ENCODE measurements at places on chromosomes 1 and 21.

- DNase-seq: no peak
Observed at GRCh38 chr1:42680055-42680454, 2.2 kb upstream of the YBX1 start.

DNA sequence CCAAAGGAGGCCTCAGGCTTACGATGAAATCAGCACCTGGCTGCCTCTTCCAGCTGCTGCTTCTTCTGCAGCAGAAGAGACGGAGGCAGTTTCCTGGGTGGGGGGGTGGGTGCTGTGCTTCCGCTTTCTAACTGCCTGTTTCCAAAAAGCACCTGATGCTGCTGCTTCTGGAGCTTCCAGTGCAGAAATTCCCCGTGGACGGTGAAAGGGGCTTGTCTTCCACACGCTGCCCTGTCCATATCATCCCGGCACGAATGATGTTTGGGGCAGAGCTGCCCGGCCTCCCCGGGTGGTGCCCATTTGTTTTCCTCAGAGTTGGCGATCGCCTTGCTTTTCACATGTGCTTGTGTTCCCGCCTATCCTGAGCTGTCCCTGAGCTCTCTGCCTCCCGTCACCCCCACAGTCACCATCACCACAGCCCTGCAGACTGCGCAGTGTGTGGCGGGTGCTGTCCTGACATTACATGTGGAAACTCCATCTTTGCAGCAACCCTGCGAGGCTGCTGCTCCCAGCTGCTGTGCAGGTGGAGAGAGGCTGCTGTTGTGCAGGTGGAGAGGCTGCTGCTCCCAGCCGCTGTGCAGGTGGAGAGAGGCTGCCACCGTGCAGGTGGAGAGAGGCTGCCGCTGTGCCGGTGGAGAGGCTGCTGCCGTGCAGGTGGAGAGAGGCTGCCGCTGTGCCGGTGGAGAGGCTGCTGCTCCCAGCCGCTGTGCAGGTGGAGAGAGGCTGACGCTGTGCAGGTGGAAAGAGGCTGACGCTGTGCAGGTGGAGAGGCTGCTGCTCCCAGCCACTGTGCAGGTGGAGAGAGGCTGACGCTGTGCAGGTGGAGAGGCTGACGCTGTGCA is 1.8 kb downstream of the TTLL10 start:
- no peak for DNase-seq

- no peak for DNase-seq
Observed at GRCh38 chr1:24278726-24279125, 40.4 kb upstream of the GRHL3 start.

DNA sequence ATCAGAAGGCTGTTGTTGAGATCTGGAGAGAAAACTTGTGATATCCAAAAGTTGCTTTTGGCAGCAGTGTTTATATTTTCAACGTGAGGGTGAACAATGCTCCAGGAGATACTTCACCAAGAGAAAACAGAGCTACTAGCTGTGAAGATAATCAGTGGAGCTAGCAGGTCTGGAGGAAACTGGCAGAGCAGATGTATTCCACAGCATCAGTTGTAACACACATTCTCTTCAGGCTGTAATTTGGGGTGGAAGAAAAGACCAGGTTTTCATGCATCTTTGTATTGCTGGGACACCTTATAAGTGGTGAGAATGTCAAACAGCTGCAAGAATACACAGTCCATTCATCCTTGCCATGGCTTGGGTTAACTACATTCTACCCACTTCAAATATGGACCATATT is 22.0 kb downstream of the AHCYL1 start:
- no peak for DNase-seq

DNA sequence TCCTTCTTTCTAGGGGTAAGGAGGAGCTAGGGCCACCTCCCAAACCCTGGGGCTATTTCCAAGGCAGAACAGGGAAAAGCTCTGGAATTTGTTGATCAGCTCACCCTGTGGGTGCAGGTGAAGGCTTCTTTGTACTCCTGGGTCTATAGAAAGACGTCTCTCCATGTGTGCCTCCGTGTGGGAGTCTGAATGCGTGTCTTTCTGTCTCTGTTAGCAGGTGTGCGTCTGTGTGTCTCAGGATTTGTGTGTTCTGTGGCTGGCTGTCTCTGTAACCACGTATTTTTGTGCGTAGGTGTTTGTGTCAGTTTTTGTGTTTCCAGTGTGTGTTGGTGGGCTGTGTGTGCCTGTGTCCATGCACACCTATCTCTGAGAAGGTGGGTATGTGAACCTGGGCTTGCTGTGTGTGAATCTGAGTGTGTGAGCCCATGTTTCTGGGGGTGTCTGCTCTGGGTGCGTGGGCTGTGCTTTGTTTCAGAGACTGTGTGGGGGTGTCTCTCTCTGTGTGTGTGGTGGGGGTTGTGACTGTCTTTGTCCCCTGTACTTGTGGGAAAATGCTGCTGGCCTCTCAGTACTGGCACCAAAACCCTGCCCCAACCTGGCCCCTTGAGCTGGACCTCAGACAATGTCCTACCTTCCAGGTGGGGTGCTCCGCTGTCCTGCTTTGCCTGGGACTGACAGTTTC is 12.7 kb upstream of the ETV3L start:
- DNase-seq: no peak

- no peak for DNase-seq
Observed at GRCh38 chr1:37846647-37847339, 12.6 kb downstream of the MTF1 start.

- peak; percentile 58 for DNase-seq
Observed at GRCh38 chr1:66271216-66271903, 262.6 kb upstream of the SGIP1 start.

DNA sequence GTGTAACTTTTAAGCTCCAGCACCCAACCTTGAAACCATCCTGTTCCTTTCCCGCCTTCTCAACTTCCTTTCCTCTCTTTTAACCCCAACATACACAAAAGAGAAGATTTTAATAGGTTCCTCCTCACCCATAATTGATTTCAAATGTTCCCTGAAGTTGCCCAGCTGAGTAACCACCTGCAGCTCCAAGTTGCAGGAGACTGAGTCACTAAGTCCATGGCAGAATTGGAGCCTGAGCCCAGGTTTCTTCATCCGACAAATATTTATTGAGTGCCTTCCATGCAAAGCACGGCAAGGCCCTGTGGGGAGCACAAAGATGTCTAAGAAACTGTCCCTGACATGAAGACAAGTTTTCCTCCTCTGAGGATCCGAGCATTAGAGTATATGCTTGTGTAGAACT is 97.7 kb downstream of the PAPPA2 start:
- DNase-seq: no peak

- DNase-seq: no peak
Observed at GRCh38 chr1:179742717-179743678, at the start of gene FAM163A. Gene FAM163A (plus strand): TSS chr1:179743291. CDS start chr1:179813098, 69,807 bp downstream.

DNA sequence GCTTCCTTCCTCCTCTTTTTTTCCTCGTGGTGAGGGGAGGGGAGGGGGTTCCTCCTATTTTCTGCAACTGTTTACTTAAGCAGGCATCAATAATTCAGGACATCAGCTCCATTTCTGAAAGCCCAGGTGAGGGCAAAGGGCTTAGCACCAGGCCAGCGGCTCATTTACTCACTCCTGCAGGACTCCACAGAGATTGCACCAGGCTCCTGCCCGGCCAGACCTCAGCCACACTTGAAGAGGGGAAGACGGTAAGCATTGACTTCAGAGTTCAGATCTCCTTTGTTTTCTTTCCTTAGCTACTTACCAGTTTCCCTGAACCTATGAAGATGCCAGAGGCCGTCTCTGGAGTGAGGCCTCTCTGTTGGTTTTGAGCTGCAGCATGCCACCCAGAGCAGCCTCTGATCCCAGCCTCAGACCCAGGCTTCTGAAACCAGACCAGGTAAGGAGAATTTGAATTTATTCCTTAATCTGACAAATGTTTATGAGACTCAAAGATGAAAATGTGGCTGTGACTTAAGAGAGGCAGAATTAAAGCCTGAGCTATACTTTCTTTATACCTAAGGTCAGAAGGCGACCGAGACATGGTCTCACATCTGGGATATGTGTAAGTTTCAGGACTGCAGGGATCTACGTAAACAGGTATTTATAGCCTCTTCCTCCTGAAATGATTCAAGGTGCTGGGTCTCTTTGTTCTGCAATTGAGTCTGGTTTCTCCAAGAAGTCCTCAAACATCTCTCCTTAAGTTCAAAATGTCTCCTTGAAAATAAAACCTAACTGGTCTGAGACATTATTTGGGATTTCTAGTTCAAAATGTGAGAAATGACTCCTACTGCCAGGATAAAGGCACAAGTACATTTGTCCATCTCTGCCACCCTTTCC is 272.5 kb upstream of the RUNX1 start:
- DNase-seq: no peak

DNA sequence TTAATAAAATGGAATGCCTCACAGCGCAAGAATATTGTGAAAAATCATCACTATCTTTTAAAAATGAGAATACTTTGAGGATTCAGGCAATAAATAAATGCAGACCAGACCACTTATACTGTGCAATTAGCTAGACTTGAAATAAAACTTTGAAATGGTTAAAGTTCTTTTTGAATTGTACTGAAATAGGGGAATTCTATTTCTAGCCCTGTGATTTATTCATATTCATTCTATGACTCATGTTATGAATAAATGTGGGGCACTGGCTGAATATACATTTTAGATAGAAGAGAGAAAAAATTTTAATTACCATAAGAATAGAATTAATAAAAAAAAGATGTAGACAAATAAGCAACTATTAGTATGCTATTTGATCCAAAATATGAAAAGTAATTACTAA is 16.4 kb upstream of the USP25 start:
- DNase-seq: no peak

DNA sequence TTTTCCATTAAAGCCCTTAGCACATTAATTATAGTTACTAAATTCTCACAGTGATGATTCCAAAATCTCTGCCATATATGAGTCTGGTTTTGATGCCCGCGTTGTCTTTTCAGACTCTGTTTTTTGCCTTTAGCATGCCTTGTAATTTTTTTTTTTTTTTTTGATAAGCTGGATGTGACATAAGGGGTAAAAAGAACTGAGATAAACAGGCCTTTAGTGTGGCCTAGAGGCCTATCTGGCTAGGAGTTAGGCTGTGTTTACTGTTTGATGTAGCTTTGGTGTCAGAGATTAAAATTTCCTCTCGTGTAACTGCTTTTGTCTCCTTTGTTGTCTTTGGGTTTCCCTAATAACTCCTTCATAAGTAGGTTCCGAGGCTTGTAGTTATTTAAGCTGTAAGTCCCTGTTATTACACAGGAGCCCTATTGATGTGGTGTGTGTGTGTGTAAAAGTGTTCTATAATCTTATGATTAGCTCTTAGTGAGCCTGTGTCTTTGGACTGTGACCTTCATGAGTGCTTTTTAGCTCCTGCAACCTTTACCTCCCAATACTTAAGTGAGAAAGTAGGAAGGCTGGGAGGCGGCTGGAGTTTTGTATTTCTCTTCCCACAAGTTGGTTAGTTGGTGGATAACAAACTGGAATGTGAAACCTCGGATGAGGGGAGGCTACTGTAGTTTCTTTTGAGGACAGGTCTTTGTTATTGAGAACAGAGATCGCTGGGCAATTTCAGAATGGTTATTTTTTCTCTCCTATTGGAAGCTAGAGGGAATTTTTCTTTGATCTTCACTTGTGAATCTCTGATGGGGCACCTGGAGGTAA is 19.3 kb downstream of the HS2ST1 start:
- DNase-seq: no peak

DNA sequence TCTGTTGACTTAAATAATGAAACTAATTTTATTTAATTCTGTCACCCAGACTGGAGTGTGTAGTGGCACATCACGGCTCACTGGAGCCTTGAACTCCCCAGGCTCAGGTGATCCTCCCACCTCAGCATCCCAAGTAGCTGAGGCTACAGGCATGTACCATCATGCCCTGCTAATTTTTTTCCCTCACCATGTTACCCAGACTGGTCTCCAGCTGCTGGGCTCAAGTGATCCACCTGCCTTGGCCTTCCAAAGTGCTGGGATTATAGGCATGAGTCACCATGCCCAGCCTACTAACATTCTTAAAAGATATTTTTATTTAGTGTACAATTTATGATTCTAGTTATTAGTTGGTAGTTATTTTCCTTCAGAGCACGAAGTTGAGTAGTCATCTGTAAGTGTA is 49.5 kb downstream of the NRDC start:
- no peak for DNase-seq

DNA sequence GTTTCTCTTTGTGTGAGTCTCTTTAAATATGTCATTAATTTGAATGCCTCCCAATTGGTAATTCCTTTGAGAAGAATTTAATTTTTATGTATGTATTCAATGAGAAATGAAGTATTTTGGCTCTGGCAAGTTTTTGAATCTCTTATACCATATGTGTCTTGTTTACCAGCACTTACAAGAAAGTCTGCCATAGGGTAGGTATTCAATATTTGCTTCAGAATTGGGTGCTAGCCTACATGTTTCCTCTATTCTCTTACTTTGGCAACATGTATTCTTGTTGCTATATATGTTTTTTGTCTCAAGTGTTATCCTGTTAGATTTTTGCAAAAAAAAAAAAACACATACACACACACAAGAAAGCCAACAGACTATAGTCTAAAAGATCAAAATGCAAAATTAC is 350.5 kb upstream of the PRMT6 start:
- DNase-seq: no peak

DNA sequence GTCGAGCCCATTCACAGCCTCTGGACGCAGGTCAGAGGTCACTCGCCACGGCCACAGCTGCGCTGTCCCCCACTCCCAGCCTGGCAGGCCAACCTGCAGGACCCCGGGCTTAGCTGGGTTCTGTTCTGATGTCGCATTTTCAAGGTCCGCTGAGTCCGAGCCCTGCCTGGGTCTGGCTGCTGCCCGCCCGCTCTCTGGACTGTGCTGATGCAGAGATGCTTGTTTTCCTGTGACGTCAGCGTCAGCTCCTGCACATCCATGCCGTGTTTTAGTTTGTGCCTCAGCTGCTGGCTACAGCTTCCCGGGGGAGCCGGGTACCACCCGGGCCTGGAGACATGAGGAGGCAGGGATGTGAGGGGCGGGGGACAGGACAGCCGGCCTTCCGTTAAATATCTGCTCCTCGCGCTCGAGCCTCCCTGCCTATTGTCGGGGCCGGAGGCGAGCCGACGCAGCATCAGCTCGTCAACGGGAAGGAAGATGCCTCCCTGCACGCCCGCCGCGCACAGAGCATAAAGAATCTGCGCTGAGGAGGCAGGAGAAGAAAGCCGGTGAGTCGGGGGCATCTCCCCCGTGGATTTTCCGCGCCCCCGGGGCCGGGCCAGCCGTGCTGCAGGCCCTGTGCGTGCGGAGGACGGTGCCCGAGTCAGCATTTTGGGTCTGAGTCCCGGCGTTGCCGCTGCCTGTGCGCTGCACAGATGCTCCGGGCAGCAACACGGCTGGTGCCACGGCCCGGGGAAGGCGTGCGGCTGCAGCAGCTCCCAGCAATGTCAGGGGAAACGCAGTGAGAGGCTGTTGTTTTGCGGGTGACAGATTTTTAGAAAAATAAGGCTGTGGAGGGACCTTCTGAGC is 23.4 kb downstream of the PRKCZ start:
- DNase-seq: no peak

DNA sequence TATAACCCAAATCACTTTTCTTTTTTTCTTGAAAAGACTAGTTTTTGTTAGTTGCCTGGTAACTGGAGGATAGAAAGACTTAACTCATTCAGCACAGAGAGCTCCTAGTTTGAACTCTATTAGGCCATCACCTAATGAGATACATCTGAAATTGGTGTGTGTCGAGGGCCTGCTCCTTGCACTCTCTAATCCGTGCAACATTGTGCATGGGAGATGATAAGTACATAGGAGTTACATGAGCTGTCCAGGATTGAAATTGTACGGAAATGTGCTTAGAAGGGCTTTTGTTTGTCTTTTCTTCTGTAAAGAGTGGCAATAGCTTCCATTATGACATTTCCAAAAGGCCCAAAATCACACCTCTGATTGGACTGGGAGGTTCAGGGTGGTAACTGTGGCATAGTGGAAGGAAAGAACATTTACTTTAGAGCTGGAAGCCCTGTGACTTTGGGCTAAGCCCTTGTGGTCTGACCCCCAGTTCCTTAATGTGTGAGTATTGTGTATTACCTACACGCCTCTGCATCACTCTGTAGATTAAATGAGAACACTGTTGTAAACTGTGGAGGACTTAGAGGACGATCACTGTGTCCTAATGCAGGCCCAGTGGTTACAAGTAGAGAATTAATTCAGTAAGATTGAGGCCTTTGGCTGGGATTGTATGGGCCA is 71.2 kb downstream of the FGGY start:
- DNase-seq: no peak

All from GDM1 (cell line).